ENCODE measurements at places on chromosomes 4 and X.

GRCh38 chr4:66693694-66694093 is 851.6 kb downstream of the CENPC start:
- no peak for DNase-seq

GRCh38 chr4:94304365-94304971 is 38.2 kb downstream of the HPGDS start:
- peak; percentile 20 for DNase-seq

DNA sequence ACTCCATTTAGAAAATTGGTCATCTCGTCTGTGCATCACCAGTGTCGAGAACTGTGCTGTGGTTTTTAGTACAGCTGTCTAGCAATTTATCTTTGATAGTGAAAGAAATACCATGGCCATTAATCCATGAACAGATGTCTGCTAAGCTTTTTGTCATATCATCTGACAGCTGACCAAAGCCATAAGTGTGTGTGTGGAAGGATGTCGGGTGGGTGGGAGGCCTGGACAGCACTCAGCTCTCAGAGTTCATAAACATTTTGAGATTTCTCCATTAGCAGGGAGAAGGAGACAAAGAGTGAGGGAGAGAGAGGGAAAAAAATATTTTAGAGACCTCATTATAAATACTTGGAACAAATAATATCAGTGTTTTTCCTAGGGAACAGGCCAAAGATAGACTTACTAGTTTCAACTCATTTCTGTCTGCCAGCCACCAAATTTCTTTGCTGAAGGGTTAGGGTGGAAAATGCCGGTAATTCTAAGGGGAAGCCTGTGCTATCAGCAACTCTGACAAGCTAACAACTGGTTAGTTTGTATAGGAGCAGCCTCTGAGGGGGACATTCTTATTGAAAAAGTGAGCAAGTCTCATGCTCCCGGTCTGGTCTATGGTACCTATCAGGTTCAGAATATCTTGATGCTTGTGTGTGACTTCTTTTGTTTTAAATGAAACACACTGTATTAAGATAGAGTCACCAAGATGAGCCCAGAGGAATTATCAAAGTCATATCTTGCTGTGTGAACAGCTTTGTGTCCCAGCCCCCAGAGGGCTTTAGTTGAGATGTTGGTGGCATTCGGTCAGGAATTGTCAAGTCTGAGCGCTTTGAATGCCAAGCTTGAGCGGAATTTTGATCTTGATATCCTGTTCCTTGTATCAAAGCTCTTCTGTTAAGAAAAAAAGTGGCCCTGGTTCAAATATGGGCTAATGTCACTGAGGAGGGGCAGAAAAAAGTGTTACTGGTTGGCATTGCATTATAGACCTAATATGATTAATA is 41.9 kb upstream of the PDLIM3 start:
- DNase-seq: no peak

GRCh38 chr4:138632856-138633579 is 382.6 kb upstream of the NOCT start:
- DNase-seq: no peak

- no peak for DNase-seq
Measured at GRCh38 chrX:66625525-66625924, 13.4 kb downstream of the EDA2R start.

GRCh38 chr4:94038195-94038594 is 169.5 kb upstream of the SMARCAD1 start:
- no peak for DNase-seq

DNA sequence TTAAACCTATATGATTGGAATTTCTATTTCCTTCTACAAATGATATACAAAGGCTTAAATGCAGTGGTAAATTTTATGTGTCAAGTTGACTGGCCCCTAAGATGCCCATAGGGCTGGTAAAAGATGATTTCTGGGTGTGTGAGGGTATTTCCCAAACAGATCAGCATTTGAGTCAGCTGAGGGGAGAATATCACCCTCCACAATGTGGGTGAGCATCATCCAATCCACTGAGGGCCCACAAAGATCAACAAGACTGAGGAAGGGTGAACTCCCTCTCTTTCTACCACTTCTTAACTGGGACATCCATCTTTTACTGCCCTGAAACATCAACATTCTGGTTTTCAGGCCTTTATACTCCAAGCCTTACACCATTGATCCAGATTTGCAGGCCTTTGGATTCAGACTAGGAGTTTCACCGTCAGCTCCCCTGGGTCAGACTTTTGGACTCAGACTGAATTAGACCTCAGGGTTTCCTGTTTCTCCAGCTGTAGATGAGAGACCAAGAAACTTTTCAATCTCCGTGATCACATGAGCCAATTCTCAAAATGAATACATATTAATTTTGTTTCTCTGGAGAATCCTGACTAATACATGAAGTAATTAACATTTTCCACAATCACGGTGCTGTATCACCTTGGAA is 1020.7 kb upstream of the SLIT2 start:
- DNase-seq: no peak

DNA sequence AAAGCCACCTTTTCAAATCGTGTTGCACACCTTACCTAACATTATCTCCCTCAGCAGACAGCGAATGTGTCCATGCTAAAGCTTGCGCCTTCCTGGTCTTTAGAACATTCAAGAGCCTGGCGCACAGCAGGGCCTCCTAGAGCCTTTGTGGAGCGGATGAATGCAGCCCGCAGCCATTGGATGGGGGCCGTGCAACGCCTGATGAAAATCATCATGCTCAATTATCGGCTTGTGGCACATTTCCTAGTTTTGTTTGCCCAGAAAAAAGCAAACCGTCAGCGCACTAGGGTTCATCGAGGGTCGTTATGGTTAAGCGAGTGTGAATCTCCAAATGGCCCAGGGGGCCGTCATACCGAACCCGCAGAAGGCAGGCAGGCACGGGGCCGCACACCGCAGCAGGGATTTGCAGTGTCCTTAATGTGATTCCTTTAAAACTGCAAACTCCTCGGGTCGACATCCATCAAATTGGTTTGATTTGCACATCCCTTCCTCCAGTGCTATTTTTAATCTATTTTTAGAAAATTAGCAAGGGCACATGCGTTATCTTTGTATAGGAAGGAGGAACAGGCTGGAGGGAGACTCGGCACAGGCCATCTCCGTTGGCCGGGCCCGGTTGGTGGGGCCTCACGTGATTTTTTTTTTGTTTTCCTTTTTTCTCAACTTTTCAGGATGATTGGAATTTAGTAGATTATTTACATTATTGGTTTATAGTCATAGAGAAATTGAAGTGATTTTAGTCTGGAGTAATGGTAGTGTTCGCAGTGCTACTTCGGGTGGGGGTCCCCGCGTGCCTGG is 53.1 kb downstream of the ABLIM2 start:
- no peak for DNase-seq

- peak; percentile 61 for DNase-seq
Measured at GRCh38 chrX:19904778-19905367, 17.5 kb upstream of the SH3KBP1 start.

All from SW480 (cell line).